ENCODE measurements at places on chromosomes 16 and 17.

DNA sequence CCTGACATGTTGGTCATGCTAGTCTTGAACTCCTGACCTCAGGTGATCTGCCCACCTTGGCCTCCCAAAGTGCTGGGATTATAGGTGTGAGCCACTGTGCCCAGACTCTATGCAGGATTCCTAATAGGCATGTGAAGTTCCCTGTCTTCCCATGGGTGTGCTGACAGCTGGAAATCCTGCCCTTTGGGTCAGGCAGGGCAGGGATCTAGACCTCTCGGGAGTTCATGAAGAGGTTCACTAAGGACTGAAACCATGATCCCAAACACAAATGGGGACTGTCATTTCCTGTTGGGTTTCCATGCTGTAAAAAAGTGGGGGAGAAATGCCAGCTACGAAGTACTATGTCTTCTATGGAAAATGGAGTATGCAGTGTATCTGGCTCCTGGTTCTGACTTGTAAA, 52.1 kb downstream of the HIC1 start:
- DNase-seq = no peak

DNA sequence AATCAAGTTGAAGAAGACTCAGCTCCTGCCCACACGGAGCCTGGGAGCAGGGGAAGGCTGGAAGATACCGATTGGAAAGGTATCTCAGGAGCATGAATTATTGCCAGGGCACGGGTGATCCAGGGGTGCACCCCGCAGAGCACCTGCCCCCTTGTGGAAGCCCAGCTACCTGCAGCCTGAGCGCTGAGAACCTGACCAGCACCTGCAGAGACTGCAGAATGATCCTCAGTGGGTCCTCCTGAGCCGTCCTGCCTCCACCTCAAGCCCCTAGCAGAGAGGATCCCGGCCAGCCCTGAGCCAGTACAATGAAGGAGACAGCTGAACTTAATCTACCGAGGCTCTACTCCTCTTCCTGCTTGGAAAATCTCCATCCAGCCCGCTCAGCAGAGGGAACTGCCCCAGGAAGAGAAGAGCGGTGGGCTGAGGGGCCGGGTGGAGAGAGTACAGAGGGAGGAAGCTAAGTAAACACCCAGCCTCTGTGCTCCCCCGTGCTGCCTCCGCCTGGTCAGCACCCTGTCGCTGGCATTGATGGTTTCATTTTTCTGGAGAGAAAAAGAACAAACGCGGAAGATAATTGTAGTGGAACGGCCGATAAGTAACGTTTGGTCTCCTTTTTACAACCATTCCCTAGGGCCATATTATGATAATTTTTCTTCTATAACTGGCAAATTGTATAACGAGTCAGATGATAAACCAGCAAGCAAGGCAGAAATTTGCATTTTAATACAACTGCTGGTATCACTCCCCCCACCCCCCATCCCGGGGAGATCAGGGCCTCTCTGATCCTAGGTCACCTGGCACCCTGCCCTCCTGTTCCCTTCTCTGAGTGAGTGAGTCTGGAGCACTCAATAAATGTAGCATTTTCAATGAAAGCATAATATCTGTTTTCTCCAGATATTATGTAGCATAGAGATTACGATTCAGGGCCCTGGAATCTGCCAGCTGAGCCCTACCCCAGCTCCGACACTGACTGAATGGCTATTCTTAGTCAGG, 204.5 kb upstream of the RPL38 start:
- peak; percentile 90 for DNase-seq

GRCh38 chr17:19295473-19296135, 58.4 kb downstream of the EPN2 start:
- no peak for DNase-seq

DNA sequence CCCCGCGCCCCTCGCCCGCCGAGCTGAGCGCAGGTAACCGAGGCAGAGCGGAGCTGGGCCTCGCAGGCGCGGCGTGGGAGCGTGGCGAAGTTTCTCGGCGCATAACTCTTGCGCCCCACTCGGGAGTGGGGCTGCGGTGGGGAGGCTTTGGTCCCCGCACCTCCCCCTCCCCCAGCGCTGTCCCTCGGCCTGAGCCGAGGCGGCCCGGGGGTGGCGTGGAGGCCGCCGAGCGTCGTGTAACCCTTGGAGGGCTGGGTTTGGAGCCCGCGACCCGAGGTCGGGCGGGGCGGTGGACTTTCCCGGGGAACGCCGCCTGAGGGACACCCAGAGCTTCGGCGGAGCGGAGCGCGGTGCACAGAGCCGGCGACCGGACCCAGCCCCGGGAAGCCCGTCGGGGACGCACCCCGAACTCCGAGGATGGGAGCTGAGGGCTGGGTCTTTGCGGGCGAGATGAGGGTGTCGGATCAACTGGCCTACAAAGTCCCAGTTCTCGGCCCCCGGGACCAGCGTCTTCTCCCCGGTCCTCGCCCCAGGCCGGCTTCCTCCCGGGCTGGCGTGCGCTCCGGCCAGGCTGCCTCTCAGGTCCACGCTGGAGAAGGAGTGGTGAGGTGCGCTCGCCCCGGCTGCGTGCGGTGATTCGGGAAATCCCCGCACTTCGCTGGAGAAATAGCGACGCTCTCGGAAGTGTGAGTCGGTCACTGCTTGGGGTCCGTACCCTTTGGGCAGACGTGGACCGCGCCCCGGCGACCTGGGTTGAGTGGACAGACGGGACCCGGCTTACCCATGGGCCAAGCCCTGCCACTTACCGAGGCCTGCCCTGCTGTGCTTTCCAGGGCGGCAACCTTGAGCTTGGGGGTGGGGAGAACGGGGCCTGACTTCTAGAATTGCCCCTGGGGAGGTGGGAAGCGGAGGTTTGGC, 168.4 kb downstream of the RAB11FIP4 start:
- no peak for DNase-seq

DNA sequence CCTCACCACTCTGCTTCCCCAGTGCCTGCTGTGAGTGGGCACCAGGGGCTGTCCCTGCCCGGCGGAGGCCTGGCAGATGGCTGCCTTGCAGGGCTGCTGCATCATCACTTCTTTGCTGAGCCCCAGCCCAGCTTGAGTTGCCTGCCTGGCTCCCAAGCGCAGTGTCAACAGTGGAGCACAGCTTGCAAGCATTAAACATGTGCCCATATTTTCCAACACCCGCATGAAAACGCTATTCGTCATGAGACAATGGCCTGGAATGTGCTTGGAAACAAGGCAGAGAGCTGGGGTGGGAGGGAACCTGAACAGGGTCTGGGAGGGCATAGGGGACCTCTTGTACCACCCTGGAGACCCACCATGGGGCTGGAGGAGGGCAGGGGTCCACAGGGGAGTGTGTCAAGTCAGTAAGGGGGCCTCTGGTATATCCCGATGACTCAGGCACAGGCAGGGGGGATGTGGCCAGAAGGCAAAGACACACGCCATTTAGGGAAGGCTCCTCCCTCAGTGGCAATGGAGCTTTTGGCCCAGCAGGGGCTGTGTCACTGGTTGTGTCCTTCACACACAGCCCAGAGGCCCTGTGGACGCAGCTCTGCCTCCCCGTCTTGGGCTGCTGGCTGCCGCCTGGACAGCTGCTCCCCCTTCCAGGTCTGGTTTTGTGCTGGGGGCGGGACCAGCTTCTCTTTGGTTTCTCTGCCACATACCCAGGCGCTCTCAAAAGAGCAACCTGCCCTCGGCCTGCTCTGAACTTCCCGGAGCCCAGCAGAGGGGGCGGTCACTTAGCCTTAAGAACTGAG, 17.4 kb upstream of the MTSS2 start:
- DNase-seq = peak; percentile 41

- no peak for DNase-seq
Measured at GRCh38 chr16:11175787-11176341, 80.1 kb downstream of the SOCS1 start.

GRCh38 chr17:6374271-6374691, 60.6 kb downstream of the AIPL1 start:
- DNase-seq = no peak

- no peak for DNase-seq
Measured at GRCh38 chr16:1152123-1152638, 725 bp upstream of the CACNA1H start.

GRCh38 chr17:61970030-61970429, 42.2 kb upstream of the INTS2 start:
- DNase-seq = no peak
